ENCODE measurements at places on chromosomes 5 and 9.
A peak's percentile ranks its signal among the peaks of the same experiment; 100 is the strongest.

- DNase-seq = no peak
Measured at GRCh38 chr5:122221857-122222256, 90.2 kb upstream of the SNCAIP start.

GRCh38 chr9:4141296-4141695 lies 158.6 kb downstream of the GLIS3 start:
- DNase-seq = no peak

DNA sequence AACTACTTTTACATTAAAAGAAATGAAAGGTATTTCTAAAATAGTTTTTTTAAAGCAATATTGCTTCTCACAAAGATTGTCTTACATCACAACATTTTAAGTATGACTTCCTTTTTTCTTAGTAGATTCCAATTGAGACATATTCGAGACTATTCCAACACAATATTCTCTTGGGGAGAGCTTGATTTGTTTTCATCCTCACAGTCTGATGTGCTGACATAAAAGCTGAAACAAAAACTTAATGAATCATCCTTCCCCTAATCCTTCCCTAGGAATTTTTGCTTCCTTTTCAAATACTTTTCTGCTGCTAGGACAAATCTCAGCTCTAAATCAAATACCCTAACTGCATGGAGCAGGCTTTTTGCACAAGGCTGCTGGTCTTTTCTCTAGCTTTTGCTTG lies 245.8 kb upstream of the MAP3K1 start:
- DNase-seq = no peak

DNA sequence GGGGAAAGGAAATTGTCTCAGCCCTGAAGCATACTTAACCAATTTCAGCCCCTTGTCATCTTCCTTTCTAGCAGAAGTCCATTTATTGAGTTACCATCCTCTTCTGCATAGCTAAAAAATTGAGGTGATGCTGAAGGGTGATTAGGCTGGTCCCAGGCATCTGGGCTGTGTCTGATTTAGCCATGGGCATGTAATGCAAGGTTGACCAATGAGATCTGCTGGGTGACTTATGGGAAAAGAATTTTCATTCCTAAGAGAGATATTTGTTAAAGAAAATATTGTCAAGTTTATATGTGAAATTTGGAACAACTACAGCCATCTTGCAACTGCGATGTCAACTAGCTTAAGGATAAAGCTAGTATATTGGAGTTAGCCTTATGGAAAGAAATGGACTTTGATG lies 5.1 kb downstream of the ITGA2 start:
- DNase-seq = no peak

- DNase-seq = peak; percentile 27
Measured at GRCh38 chr9:35406183-35406959, 83.5 kb upstream of the RUSC2 start.

- no peak for DNase-seq
Measured at GRCh38 chr5:103620851-103621547, 58.4 kb upstream of the NUDT12 start.

DNA sequence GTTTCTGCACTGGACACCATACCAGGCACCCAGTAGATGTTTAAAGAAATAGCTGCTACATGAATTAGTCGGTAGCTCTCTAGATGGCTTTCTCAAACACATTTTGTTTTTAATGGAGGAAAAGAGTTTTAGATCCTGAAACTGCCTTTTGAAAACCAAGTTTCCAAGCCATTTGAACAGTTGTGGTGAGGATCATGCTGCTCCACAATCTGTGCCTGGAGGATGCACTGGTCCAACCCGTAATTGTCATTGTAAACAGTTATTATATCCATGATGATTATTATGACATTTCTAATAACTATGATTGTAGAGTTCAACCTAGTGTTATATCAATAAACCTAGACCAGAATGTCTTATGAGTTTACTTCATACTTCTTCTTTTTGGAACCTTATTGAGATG lies 35.9 kb upstream of the ZFAND5 start:
- DNase-seq = no peak

GRCh38 chr9:36006549-36007315 lies 30.0 kb upstream of the RECK start:
- DNase-seq = no peak

GRCh38 chr5:97838214-97838613 lies 655.2 kb upstream of the RIOK2 start:
- no peak for DNase-seq

GRCh38 chr5:172841-173251 lies 18.4 kb upstream of the LRRC14B start:
- DNase-seq = no peak

GRCh38 chr5:54577528-54577927 lies 60.0 kb downstream of the SNX18 start:
- DNase-seq = no peak

- no peak for DNase-seq
Measured at GRCh38 chr9:5561828-5562488, 51.6 kb downstream of the PDCD1LG2 start.
